Stimulated activated CD4-positive, alpha-beta T cell treated with anti-CD3 and anti-CD28 coated beads, Interleukin-1b, Interleukin-23, amount 100 ng/mL, for 4 hours (primary cell): ENCODE measurements at places on chromosomes 6 and 20.

- DNase-seq, result no peak
Measured at GRCh38 chr6:106512968-106513574, 116.2 kb downstream of the RTN4IP1 start.

DNA sequence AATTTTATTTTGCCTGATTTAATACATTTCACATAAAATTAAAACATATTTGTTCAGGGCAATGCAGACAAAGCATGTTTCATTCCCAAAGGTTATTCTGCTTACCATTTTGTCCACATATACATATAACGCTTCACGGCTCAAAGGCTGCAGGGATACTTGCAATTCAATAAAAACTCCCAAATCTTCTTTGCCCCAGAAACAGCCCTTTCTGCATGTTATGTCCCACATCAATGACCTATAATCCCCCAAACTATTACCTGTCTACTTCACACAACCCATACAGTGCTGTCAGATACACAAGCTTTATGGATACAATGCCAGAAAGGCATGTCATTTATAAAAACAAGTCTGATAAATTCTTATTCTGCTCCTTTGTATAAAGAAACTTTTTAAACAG, 20.2 kb downstream of the SNX5 start:
- DNase-seq, result no peak

- DNase-seq, result no peak
Measured at GRCh38 chr20:10555865-10556308, 117.9 kb downstream of the JAG1 start.

GRCh38 chr20:50670126-50670862, 21.0 kb downstream of the RIPOR3 start:
- DNase-seq, result no peak

GRCh38 chr6:167569879-167570278, 245.0 kb downstream of the TTLL2 start:
- DNase-seq, result no peak

DNA sequence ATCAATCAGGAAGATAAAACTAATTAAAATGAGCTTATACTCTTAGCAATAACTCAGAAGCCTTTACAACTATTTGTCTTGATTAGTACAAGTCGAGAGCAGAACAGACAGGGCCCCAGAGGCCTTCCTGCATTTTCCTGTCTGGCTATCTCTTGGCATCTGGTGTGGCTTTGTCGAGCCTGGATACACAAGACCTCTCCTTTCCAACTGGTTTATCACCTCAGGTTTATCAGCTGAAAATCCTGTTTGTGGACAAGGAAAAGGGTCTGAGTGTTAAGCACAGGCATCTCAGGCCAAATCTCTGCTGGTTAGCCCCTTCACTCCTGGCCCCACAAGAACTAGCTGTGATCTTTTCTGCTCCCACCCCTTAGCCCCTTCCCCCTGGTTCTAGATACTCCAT, 32.6 kb downstream of the BAK1 start:
- DNase-seq, result no peak

GRCh38 chr6:53979468-53980067, 131.7 kb upstream of the MLIP start:
- no peak for DNase-seq

DNA sequence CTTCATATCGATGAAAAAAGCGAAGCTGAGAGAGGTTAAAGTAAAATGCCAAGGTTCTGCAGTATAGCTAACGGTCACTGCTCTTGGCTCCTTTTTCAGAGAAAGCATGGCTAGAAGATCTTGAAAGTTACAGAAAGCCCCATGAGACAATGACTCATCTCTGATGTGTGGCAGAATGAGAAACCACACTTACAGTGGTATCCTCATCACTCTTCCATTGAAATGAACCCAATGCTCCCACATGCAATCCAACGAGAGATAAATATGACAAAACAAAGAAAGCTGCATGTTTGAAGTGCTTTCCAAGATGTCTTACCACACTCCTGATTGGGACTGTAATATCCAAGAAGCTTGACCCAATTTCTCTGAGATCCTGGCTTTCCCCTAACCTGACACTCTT, 694.9 kb downstream of the PRKN start:
- DNase-seq, result no peak

GRCh38 chr20:62141397-62142251, 1.6 kb downstream of the PSMA7 start:
- DNase-seq, result no peak

GRCh38 chr20:48952656-48953055, 31.1 kb downstream of the ARFGEF2 start:
- DNase-seq, result no peak

- no peak for DNase-seq
Measured at GRCh38 chr6:54579011-54579410, 267.6 kb upstream of the FAM83B start.

- no peak for DNase-seq
Measured at GRCh38 chr6:107698146-107698545, 126.0 kb downstream of the SCML4 start.

GRCh38 chr6:81734081-81734480, 18.4 kb downstream of the TENT5A start:
- no peak for DNase-seq

GRCh38 chr6:147654103-147654845, 145.8 kb downstream of the SAMD5 start:
- DNase-seq, result no peak

- no peak for DNase-seq
Measured at GRCh38 chr6:82781620-82782204, 283.9 kb downstream of the UBE3D start.

- DNase-seq, result no peak
Measured at GRCh38 chr6:33856031-33856590, 52.3 kb upstream of the MLN start.

DNA sequence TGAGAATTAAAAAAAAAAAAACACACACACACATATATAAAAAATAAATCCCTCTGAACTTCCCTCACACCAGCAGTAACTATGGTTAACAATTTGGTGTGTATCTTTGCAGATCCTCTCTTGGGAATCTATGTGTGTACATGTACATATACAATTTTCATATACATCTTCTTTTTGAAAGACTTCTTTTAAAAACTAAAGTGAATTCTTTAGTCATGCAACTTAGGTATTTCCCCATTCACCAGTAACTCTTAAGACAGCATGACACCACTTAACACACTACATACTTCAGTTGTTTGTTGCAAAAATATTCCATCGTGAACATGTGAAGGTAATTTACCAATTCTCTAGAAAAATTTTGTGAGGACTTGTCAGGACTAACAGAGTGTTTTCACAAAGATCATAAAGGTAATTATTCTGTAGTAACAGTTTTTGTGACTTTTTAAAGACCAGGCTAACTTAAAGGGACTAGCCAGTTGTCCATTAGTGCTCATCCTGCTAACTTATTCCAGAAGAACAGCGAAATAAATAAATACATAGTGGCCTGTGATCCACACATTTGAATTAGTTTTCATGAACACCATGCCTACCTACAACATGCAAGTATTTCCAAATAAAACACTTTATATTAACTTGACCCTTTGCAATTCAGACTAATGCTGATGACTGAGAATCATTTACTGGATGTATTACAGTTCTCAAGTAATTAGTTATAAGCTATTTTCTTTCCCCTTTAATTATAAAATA, 12.1 kb downstream of the RBM39 start:
- no peak for DNase-seq

- DNase-seq, result no peak
Measured at GRCh38 chr20:49825521-49826033, 12.9 kb downstream of the SLC9A8 start.

- no peak for DNase-seq
Measured at GRCh38 chr6:33974471-33974870, 170.7 kb upstream of the MLN start.

DNA sequence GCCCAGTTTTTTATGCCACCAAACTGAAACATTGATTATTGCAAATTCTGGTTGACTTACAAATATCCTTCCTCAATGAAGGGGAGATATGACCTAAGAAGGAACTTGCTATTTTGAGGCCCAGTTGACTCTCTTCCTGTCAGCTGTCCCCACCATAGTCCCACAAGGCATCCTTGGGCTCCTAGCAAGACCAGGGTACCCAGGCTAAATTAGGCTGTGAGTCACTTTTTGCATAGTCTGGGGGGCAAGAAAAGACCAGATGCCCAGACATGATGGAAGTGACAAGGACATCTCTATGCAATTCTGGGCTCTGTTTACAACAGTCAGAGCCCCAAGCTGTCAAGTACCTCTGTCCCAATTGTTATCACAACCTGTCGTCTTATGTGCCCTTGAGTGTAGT, 31.8 kb upstream of the MAFB start:
- DNase-seq, result no peak

DNA sequence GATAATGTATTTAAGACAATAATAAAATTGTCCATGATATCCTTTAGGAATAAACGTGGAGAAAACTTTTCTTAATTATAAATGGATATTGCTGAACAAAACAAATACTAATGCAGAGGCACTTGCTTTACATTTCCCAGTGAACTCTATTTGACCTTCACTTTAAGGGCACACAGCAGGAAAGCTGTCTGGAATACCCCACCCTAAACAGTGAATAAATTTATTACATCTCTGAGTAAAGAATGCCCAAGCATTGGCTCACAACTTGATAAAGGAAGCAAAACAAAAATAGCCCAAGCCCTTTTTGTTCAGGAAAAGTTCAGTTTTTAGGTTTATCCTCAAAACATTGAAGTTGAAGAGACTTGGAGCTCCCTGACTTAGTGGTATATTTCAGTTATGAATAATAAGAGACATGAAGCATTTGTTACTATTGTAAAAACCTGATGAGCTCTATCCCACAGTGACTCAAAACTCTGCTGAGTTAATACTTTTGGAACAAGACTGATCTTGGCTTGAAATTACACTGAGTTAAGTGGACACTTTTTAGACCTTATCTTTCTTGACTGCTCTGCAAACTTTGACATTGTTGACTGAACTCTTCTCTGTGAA, 353.9 kb downstream of the BCKDHB start:
- no peak for DNase-seq

DNA sequence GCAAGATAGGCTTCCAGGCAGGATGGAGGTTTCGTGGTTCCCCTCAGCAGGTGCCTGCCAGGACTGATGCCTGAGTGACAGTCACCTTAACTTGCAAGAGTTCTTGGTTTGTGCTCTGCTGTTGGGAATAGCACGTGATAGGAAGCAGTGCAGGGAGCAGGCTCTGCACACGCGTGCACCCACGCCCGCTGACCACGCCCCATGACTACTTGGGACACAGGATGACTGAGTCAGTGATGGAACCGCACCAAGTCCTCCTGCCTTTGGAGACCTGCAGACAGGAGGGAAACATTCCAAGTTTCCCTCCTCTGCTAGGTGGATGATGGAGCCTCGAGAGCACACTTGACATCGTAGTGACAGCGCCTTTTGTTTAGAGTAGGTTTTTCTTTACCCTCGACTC, 164.2 kb downstream of the DTNBP1 start:
- no peak for DNase-seq

DNA sequence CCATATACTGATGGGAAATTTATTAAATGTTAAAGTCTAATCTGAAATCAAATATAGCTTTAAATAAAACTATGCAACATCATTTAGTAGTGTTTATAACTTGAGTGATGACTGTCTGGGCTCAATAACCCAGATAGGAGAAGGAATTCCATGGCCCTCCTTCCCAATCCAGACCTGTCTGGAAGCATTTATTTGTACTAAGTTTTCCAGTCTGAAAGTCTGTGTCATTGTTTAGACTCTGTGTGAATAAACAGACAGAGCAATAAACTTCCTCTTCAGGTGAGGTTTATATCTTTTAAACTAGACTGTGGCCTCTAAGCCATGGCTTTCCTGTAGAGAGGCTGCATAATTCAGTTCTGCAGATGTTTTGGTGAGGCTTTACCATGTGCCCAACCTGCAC, 176.4 kb downstream of the SOX4 start:
- no peak for DNase-seq

DNA sequence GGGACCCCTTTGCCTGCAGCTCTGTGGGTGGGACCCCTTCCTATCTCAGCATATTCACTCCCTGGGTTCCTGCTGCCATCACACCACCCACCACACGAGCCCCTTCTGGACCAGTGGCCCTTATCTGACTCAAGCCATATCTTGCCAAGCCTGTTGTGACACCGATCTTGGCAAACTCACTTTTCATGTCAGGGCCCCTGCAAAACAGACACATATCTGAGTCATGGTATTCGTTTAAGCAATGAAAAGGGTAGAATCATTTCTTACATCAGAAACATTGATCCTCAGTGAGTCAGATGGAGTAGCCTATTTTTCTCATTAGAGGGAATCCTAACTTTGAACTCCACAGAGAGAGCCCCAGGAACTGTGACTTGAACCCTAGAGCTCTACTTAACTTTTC, 10.6 kb downstream of the RAET1E start:
- no peak for DNase-seq

DNA sequence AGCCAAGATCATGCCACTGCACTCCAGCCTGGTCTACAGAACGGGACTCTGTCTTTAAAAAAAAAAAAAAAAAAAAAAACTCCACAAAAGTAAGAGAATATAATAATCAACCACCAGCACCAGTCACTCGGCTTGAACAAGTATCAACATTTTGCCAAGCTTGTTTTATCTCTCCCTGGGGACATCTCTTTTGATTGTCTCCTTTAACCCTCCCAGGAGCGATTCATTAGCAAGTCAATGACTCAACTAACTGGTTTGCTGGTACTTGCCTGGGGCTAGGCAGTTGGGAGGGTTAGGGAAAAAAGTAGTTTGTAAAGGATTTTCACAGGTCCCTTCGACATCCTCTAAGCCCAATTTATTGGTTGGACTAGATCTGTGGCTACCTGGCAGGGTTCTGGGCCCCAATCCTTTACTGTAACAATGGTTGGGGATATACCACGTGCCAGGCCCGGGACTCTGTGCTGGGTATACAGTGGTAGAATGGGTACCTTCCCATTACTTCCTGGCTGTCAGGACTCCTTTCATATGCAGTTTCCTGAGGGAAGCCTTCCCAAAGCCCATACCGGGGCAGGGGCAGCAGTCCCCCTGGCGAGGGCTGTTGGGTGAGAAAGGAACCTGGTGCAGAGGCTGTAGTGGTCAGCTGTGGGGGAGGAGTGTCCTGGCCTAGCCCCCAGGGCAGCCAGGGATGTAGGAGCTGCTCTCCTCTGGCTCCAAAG, 12.2 kb downstream of the TGIF2 start:
- no peak for DNase-seq

GRCh38 chr6:41652866-41653652, 14.8 kb downstream of the MDFI start:
- no peak for DNase-seq

DNA sequence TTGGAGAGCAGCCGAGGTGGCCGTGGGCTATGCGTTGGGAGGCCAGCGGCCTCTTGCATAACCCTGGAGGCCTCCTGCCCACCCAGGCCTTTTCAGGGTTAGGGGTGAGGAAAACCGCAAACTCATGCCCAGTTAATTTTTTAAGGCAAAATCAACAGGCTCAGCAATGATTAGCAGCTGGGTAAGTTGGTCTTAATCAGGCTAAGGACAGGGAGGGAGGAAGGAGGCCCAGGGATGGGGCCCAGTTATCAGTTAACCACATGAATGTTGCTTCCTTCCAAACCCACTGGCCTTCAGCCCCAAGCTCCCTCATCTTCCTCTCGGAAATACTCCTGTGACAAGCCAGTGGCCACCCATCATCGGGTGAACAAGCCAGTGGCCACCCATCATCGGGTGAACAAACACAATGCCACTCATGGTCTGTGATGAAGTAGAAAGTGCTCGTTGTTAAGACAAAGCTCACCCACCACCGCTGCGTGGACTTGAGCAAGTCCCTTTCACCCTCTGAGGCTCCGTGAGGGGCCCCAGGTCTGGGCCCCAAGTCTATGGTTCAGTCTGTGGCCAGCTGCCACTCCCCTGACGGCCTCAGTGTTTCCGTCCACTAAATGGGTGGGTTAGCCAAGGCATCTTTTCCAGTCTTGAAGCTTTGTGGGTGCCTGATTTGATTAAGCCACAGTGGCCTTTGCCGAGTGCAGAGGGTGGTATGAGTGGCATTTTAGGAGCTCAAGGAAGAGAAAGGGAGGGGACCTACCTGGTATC, 39.4 kb downstream of the HNF4A start:
- no peak for DNase-seq

GRCh38 chr20:54025251-54025771, 45.1 kb downstream of the BCAS1 start:
- DNase-seq, result no peak
